ENCODE measurements at places on chromosomes 3 and 15. TPM values are rescaled to one million over a fixed set of nuclear protein-coding genes. Genes with fewer than 3 reads are reported as not detected.

PLXNA1 gene
- 110 TPM for total RNA-seq

GXYLT2 gene
- total RNA-seq: 10.9 TPM

MED12L gene
- total RNA-seq: 7.8 TPM

FHIT gene
- 15.2 TPM for total RNA-seq

Measured in glutamatergic neuron (in vitro differentiated cells).